Placental epithelial cell (primary cell): ENCODE measurements at places on chromosomes 6 and 20. TPM values are rescaled to one million over a fixed set of nuclear protein-coding genes. Genes with fewer than 3 reads are reported as not detected.

The TENT5A gene
- total RNA-seq = 28.0 and 78.9 TPM in 2 replicates

The ANKEF1 gene
- 5.5 and 7.0 TPM in 2 replicates for total RNA-seq

The PNPLA1 gene
- total RNA-seq = not detected in 2 replicates

The NMBR gene
- total RNA-seq = 0.11 TPM in 1 of 2 replicates, not detected in the other

The TCF15 gene
- total RNA-seq = not detected in 2 replicates

The LY6G6F gene
- not detected in 2 replicates for total RNA-seq

The RAET1E gene
- total RNA-seq = not detected in 2 replicates

The SOX18 gene
- total RNA-seq = 0.11 TPM in 1 of 2 replicates, not detected in the other

The SLC13A3 gene
- total RNA-seq = 3.9 and 6.3 TPM in 2 replicates

The WFDC5 gene
- total RNA-seq = not detected in 2 replicates

The TCF21 gene
- not detected in 2 replicates for total RNA-seq

The LPA gene
- not detected in 2 replicates for total RNA-seq

The KCNK5 gene
- total RNA-seq = 0.22 TPM in 1 of 2 replicates, not detected in the other

The PPP1R3G gene
- 7.9 and 11.4 TPM in 2 replicates for total RNA-seq

The WFDC12 gene
- total RNA-seq = not detected in 2 replicates

The LRRN4 gene
- 0.39 and 2.6 TPM in 2 replicates for total RNA-seq

The PRDM1 gene
- 0.79 and 0.98 TPM in 2 replicates for total RNA-seq

The RIPOR3 gene
- total RNA-seq = 0.22 and 0.39 TPM in 2 replicates

The EYS gene
- not detected in 2 replicates for total RNA-seq

The CST4 gene
- total RNA-seq = not detected in 2 replicates

The NKX2-4 gene
- total RNA-seq = not detected in 2 replicates

The RBM24 gene
- 0.11 and 0.39 TPM in 2 replicates for total RNA-seq

The EPPIN gene
- 0.11 TPM in 1 of 2 replicates, not detected in the other for total RNA-seq

The C4B gene
- total RNA-seq = 4.2 and 6.3 TPM in 2 replicates

The LY6G6D gene
- total RNA-seq = not detected in 2 replicates

The HSPA1B gene
- total RNA-seq = 46.0 and 136 TPM in 2 replicates

The MAN1A1 gene
- 2.2 and 8.2 TPM in 2 replicates for total RNA-seq

The RAB5IF gene
- 29.8 and 71.0 TPM in 2 replicates for total RNA-seq

The C20orf141 gene
- total RNA-seq = not detected in 2 replicates

The RNF39 gene
- total RNA-seq = 0.65 and 1.2 TPM in 2 replicates

The BFSP1 gene
- total RNA-seq = 2.6 and 7.5 TPM in 2 replicates

The KIF13A gene
- total RNA-seq = 60.9 and 71.8 TPM in 2 replicates

The SCRT2 gene
- not detected in 2 replicates for total RNA-seq

The CTSZ gene
- total RNA-seq = 65.6 and 79.5 TPM in 2 replicates

The B3GALT4 gene
- total RNA-seq = 29.3 and 38.5 TPM in 2 replicates

The C6orf47 gene
- 25.3 and 25.9 TPM in 2 replicates for total RNA-seq

The COL11A2 gene
- total RNA-seq = 0.22 and 0.39 TPM in 2 replicates

The VIP gene
- not detected in 2 replicates for total RNA-seq

The BPI gene
- not detected in 2 replicates for total RNA-seq

The RTF2 gene
- 55.0 and 68.0 TPM in 2 replicates for total RNA-seq
